ENCODE measurements at places on chromosomes 2 and 18.

DNA sequence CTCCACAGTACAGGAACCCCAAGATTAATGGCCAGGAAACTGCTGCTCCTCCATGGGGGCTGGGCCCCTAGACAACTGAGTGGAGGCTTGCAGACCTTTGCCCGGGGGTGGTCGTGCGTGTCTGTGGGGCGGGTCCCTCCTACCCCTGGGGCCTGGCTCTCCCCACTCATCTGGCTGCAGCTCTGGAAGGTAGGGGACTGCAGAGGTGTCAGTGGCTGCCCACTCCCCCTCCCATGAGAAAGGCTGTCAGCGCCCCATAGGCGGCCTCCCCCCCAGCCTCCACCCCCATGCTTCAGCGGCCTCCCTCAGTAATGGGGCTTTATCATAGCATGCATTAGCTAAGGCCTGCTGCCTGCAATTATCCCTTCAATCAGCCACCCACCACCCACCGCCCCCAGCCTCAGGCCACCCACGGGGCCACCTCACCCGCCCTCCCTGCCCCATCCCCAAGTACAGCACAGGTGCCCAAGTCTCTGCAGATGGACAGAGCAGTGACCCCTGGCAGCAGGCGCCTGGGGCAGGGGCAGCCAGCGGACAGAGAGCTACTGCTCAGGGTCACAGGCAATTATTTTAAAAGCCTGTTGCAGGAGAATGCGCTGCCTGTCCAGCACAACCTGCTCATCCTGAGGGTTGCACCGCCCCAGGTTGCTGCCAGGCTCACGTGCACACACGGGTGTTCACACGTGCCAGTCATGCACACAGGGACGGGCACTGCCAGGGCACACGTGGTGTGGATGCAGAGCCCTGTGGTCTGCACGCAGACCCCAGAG lies 9.1 kb upstream of the ECEL1 start:
- DNase-seq: no peak

- no peak for DNase-seq
Measured at GRCh38 chr2:38159191-38159590, 83.2 kb upstream of the CYP1B1 start.

DNA sequence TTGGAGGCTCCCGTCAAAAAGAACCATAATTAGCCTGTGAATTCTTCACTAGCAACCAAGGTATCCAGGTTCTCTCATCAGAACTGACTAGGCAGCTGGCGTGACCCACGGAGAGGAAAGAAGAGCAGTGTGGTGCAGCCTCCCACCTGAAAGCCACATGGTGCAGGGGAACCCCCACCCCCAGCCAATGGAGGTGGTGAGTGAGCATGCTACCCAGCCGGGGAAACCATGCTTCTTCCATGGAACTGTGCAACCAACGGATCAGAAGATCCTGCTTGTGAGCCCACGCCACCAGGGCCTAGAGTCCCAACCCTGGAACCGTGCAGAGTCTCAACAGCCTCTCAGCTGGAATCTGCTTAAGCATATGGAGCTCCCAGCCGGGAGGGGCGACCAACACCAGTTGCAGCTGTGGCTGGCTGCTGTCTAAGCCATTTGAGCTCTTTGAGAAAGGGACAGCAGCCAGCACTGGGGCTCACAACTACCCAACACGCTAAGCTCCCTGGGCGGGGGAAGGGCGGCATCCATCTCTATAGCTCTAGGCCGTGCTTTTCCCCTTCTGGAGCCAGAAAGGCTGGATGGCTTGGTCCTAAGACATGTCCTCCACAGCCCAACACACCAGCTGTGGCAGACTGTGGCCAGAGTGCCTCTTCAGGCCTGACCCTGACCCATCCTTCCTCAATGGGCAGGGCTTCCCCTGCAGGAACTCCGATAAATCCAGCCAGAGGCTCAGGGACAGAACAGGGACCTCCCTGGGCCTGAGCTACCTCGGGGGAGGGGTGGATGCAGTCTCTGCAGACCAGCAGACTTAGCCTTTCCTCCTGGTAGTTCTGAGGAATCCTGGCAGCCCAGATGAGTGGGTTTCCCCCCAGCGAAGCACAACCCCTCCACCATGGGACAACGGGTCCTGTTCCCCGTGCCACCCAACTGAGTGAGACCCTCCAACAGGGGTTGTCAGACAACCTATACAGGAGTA lies 151.4 kb upstream of the NXPH2 start:
- DNase-seq: peak; percentile 54

DNA sequence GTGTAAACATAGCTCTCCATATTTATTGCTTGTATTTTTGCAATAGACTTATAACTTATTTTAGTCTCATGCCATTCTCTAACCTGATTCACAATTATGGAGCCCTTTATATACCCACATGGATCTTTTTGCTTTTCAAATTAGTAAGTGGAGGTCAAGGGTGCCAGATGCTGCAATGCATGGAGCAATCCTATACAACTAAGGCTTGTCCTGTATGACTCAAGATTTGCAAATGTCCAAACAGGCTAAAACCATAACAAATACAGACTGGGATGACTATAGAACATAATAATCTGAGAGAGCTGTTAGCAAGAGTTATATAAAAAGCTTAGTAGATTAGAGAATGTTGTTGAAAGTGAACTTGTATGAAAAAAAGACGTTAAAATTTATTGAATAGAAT lies 690.4 kb upstream of the NRXN1 start:
- no peak for DNase-seq

DNA sequence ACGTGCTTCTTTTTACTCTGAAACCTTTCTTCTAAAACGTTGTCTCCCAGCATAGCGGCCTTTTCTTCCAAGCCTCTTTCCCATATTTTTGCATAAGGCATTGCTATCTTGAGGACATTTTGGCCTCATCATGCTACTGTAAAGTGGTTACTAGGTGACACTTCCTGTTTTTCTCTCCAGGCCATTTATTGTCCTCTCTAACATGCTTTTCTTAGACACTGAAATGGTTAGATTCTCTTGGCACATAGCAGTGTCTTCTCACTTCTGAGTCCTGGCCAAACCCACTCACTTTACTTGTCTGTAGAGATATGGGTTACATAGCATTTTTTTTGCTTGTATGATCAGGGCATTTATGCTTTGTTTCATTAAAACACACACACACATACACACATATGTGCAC lies 50.1 kb upstream of the KCNH7 start:
- no peak for DNase-seq

DNA sequence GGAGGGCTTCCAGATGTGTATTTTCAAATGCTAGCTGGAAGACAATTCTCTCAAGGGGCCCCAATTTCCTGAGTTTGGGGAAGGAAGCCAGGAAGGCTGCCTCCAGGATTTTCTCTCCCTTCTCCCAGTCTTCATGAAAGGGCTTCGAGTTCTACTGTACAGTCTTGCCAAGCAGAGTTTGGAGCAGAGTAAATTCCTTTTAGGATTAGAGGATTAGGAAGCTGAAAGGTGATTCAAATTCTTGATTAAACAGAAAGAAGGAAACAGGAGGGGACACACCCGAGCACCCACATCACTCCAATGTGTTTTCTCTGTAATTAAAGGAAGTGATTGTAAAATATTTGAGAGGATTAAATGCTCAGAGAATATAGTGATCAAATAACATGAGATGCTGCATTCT lies 217.8 kb downstream of the SETBP1 start:
- DNase-seq: no peak

GRCh38 chr2:63287956-63288355 lies 237.3 kb downstream of the OTX1 start:
- DNase-seq: no peak

Data from ELF-1 (cell line).